ENCODE measurements at places on chromosomes 1 and 21.

- DNase-seq, result no peak
Measured at GRCh38 chr21:31349208-31349607, 5.1 kb upstream of the TIAM1 start.

GRCh38 chr21:42248241-42248640 is 29.3 kb downstream of the ABCG1 start:
- no peak for DNase-seq

GRCh38 chr1:15952317-15953258 is 23.3 kb downstream of the ZBTB17 start:
- no peak for DNase-seq

- DNase-seq, result no peak
Measured at GRCh38 chr1:189708674-189709073, 769.0 kb downstream of the BRINP3 start.

DNA sequence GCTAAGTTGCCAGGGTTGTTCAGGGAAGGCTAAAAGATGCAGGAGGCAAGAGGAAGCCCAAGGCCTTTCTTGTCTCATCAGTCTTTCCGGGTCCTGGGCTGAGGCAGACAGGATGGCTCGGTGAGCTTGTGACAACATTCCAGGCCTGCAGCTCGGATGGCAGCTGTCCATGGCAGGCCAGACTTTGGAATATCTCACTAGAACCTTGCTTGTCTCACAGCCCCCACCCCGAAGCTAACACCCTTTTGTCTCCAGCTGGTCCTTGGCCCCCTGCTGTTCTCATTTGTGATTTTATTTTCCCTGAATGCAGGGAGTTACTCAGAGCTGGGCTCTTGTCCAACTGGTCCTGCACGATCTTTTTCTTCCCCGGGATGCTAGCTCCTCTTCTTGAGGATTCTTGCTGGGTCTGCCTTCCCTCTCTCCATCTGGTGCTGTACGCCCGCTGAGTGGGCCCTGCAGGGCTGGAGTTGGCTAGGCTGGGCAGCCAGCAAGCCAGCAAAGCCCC is 477.2 kb upstream of the CAMK1G start:
- no peak for DNase-seq

DNA sequence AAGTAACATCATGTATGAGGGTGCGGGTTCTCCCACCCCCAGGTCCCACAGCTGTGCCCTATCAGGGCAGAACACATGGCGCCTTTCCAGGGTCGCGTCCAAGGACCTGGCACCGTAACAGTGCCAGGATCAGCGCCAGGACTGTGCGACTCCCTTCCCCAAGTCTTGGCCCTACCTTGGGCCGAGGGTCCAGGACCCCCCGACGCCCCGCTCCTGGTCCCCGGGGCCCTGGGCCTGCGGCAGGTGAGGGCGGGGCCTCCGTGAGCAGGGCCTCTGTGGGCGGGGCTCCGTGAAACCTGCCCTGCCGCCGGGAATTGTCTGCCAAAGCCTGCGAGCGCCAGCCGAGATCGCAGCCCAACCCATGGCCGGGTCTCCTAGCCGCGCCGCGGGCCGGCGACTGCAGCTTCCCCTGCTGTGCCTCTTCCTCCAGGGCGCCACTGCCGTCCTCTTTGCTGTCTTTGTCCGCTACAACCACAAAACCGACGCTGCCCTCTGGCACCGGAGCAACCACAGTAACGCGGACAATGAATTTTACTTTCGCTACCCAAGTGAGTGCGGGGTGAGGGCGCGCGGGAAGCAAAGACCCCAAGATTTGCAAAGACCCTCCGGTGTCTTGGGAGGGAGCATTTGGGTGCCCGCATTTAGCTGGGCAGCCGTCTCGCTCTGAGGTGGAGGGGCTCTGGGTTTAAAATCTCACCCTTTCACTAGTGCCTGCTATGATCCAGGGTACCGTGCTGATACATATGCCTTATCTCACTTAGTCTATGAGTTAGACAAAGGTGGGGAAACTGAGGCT is at the start of gene RHBG:
RHBG (plus strand) TSS at position 323 of the 796 bp plus-strand sequence; CDS start at position 362, 39 bp downstream.
- peak; percentile 13 for DNase-seq

- DNase-seq, result no peak
Measured at GRCh38 chr1:92404661-92405060, 82.1 kb downstream of the GFI1 start.

- no peak for DNase-seq
Measured at GRCh38 chr1:23466423-23466989, 17.5 kb downstream of the ASAP3 start.

DNA sequence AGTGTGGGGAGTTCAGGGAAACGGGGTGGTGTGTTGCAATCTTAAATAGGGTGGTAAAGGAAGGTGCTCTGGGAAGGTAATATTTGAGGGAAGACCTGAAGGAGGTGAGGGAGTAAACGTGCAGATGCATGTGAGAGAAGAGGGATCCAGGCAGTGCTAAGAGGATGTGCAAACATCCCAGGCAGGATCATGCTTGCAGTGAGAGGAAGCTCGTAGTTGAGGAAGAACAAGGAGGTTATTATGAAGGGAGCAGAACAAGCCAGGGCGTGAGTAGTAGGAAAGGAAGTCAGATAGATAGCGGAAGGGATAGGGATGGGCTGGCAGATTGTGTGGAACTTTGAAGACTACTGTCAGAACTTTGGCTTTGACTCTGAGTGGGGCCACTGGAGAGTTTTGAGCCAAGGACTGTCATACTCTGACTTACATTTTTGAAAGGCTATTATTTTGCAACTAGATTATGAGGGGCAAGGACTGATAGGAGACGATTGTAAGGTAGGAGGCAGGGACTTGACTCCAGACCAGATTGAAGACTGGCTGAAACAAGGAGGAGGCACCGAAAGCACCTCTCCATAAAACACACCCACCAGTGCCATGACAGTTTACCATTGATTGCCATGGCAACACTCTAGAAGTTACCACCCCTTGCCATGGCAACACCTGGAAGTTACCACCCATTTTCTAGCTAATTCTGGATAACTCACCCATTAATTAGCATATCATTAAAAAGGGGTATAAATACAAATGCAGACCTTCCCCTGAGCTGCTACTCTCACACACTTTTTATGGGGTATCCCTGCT is 67.0 kb downstream of the XCL2 start:
- no peak for DNase-seq

DNA sequence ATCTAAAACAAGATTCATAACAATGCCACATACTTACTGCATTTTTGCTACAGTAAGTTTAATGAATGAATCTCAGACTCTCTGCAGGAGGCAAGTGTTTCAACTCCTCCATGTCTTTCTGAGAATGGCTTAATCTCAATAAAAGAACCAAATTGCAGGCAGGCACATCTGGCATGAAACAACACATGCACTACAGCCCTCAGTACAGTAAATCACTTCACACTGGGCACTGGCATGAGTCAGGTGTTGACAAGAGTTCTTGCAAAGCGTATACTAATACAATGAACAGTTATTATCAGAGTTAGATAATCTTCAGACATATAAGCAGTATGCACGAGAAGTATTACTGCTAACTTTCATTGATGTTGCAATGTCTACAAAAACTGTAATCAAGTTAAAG is 1386.8 kb downstream of the MRPL39 start:
- DNase-seq, result no peak

- no peak for DNase-seq
Measured at GRCh38 chr1:193392686-193393085, 206.3 kb upstream of the B3GALT2 start.

- DNase-seq, result no peak
Measured at GRCh38 chr1:207901041-207901653, 9.8 kb downstream of the CD34 start.
